GF-D8 (cell line): ENCODE measurements at places on chromosomes 2 and 18.

DNA sequence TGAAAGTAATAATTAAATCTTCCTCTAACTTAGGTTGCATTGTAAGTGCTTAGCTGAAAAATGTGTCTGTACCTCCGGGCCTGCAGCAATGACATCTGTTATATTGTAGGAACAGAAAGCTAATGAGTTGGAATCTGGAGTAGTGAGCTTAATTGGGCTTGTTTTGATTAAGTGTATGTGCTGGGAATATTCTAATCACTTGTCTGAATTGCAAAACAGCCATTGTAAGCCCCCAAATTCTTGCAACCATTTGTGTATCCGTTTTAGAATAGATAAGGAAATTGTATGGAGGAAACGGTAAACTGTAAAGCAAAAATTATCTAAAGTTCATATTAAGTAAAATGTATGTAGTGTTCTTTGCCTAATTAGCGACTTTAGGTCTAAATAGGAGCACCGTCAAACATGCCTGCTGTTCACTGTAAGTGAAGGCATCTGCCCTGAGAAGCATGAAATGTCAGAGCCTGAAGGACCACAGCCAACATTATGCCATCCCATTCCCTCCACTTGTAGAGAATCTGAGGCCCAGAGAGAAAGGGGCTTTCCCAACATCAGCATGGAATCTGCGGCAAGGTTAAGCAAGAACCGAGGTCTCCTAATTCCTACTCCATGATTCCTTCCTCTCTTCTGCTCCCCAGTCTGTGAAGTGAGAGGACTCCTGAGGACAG lies 466.4 kb downstream of the TDRD15 start:
- no peak for DNase-seq

DNA sequence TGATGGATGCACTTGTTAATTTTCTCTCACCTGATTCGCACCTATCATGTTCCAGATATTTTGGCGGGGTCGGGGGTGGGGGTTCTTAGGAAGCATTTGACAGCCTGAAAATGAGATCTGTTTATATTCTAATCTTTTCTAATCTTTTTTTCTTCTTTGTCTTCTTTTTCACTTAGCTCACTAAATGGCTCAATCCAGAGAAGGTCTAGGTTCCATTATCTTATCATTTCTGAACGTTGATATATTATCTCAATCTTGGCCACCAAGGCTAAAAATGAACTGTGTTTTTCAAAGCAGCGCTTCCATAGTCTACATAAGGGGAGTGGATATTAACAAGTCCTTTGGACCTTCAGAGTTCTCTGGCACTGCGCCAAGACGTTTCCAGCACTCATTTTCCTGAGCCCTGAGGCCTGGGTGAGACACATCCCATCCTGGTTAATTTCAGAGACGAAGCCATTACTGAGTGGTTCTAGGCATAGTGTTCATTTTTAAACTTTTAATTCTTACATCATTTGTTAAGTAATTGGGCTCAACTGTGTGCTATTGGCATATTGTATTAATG lies 229.0 kb downstream of the SOX11 start:
- DNase-seq: no peak

GRCh38 chr18:26185267-26185666 lies 41.0 kb upstream of the TAF4B start:
- DNase-seq: no peak

- DNase-seq: no peak
These were observed 58.4 kb upstream of the ACKR3 start for GRCh38 chr2:236511266-236511665.

- DNase-seq: no peak
These were observed 125.7 kb upstream of the EPAS1 start for GRCh38 chr2:46171411-46171953.

- no peak for DNase-seq
These were observed 110.9 kb downstream of the MIB1 start for GRCh38 chr18:21851327-21851961.

GRCh38 chr2:236173729-236174607 lies 5.8 kb upstream of the GBX2 start:
- DNase-seq: no peak

- DNase-seq: no peak
These were observed 14.9 kb upstream of the ANO7 start for GRCh38 chr2:241173557-241173956.

GRCh38 chr2:234306426-234307173 lies 190.3 kb downstream of the ARL4C start:
- DNase-seq: no peak

DNA sequence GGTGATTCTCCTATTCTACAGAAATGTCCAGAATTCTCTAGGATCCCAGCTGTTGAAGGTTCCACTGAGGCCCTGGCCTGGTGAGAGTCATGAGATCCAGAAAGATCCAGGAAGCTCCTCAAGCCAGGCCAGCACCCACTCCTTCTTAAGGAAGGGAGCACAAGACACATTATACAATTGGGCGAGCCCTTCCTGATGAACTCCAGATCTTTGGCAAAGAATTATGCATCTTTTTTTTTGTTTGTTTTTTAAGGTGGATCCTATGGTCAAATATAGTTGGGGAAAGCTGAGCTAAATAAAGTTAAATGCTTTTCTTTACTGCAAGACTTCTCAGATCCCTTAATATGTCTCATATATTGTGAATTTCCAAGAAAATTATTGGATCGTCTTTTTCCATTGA lies 37.0 kb upstream of the LOXHD1 start:
- no peak for DNase-seq

- no peak for DNase-seq
These were observed 19.3 kb upstream of the PDE1A start for GRCh38 chr2:182446087-182446486.

DNA sequence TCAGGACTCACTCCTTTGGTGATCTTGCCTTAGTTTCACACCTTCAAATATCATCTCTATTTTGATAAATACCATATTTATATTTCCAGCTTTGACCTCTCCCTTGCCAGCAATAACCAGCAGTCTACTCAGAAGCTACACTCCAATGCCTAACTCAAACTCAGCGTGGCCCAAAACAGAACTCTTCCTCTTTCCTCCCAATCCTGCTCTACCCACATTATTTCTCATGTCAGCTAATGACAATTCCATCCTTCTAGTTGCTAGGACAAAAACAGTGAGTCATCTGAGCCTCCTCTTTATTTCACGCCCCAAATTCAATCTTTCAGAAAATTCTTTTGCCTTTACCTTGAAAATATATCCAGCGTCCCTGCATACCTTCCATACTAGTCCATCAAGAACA lies 23.5 kb downstream of the CYRIA start:
- no peak for DNase-seq

DNA sequence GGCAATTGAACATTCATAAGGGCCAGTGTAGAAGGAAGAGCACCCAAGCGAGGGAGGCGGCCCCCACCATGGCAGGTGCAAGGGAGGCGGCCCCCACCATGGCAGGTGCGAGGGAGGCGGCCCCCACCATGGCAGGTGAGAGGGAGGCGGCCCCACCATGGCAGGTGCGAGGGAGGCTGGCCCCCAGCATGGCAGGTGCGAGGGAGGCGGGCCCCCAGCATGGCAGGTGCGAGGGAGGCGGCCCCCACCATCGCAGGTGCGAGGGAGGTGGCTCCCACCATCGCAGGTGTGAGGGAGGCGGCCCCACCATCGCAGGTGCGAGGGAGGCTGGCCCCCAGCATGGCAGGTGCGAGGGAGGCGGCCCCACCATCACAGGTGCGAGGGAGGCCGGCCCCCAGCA lies 24.7 kb upstream of the GPC1 start:
- no peak for DNase-seq

DNA sequence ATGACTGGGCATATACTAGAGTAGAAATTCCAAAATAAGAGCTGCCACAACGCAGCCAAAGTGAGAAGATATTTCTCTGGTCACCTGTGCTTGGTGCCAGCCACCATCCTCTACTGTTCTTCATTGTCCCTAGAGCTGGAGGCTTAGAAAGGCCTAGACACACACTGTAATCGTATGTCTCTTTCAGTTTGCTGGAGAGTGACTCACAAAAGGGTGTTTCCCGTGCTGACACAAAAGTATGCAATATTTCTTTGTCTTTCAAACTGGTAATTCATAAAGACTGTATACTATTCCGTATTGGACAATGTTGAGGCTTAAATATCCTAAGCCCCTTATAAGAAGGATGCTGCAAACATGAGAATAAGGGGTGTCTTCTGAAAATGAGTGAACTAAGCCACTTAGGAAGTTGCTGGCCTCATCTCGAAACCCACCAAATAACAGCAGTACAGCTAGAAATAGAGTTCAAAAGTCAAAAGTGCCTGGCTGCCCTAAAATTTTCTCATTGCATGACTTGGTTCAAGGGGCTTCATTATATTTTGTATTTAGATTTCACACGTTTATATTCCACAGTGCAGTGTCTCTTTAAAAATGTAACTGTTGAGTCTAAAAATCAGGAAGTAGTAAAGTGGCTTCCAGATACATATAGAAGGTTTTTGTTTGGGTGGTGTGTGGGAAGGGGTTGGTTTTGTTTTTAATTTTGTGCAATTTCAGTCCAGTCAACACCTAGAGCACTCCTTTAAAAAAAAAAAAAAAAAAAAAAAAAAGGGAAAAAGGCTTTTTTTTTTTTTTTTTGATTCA lies 601.1 kb downstream of the ARHGAP15 start:
- no peak for DNase-seq

- DNase-seq: no peak
These were observed 250 bp downstream of the ACTR1B start for GRCh38 chr2:97663626-97663961.

- no peak for DNase-seq
These were observed 50.8 kb upstream of the KIF5C start for GRCh38 chr2:148824190-148824589.

- DNase-seq: no peak
These were observed 164.0 kb upstream of the SIX3 start for GRCh38 chr2:44777537-44777936.

GRCh38 chr2:22798386-22798785 lies 586.6 kb upstream of the KLHL29 start:
- no peak for DNase-seq

DNA sequence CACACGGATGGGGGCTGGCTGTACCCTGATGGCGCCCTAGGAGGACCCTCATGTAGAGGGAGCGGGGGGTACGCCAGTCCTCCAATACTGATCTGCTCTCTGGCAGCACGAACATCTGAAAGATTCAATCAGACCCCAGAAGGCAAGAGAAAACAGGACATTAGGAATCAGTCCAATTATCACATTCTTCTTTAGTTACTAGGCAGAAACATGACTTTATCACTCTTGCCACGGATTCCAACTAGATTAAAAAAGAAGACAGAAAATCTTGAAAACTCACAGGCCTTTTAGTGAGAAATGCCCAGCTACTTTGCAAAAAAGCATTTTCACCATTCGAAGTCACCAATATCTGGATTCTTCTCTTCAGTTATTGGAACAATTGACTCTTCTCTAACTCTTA lies 68.4 kb downstream of the ID2 start:
- no peak for DNase-seq

GRCh38 chr18:36492604-36493329 lies 195.3 kb downstream of the FHOD3 start:
- DNase-seq: no peak

DNA sequence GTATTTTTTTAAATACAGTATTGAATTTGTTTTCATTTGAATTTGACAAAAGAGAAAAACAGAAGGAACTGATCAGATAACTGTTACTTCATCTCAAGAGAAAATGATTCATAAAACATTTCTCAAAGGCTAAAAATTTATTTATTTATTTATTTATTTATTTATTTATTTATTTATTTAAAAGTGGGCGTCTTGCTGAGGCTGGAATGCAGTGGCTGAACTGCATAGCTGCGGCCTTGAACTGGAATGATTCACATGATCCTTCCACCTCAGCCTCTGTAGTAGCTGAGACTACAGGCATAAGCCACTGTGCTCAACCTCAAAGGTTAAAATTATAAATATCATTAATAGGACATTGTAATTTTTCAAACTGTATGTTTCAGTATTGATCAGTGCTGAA lies 4.5 kb upstream of the PUM2 start:
- DNase-seq: no peak

DNA sequence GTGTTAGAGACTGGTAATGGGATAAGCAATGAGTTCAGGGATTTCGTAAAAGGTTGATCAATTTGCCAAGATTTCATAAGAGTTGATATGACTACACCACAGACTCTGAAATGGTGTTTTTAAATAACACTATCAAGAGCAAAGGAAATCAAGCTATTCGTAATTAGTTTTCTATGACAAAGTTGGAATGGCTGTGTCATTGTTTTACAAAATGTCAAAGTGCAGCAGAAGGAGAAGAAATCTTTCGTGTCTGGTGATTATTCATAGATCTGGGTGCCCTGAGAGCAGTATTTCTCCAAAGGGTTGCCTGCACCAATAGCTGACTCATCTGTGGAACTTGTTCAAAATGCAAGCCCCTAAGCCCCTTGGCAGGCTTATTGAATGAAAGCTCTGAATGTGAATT lies 70.1 kb downstream of the NABP1 start:
- DNase-seq: no peak

GRCh38 chr2:25098670-25099486 lies 57.0 kb downstream of the EFR3B start:
- DNase-seq: no peak
